Activated CD8-positive, alpha-beta memory T cell treated with anti-CD3 and anti-CD28 coated beads for 4 hours (primary cell): ENCODE measurements at places on chromosomes 6 and 20.

- DNase-seq = no peak
Measured at GRCh38 chr6:87066449-87067333, 28.2 kb downstream of the CGA start.

GRCh38 chr6:88177961-88178464 is 11.9 kb upstream of the CNR1 start:
- DNase-seq = no peak

DNA sequence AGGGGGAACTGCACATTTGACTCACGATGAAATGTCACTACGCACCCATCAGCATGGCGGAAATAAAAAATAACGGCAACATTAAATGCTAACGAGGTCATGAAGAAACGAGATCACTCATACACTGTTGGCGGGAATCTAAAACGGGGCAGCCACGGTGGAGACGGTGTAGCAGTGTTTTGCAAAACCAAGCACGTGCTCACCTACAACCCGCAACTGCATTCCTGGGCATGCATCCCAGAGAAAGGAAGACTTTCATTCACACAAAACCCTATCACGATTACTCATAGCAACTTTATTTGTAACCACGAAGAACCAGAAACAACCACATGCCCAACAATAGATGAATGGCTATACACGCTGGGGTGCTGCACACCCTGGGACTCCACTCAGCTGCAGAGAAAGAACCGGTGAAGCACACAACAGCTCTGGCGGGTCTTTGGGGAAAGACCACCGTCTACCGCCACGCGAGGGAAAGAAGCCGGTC is 77.0 kb downstream of the YTHDF1 start:
- no peak for DNase-seq

GRCh38 chr6:42093582-42094329 is 43.4 kb downstream of the TAF8 start:
- DNase-seq = no peak

GRCh38 chr6:81762606-81763005 is 10.1 kb upstream of the TENT5A start:
- no peak for DNase-seq

DNA sequence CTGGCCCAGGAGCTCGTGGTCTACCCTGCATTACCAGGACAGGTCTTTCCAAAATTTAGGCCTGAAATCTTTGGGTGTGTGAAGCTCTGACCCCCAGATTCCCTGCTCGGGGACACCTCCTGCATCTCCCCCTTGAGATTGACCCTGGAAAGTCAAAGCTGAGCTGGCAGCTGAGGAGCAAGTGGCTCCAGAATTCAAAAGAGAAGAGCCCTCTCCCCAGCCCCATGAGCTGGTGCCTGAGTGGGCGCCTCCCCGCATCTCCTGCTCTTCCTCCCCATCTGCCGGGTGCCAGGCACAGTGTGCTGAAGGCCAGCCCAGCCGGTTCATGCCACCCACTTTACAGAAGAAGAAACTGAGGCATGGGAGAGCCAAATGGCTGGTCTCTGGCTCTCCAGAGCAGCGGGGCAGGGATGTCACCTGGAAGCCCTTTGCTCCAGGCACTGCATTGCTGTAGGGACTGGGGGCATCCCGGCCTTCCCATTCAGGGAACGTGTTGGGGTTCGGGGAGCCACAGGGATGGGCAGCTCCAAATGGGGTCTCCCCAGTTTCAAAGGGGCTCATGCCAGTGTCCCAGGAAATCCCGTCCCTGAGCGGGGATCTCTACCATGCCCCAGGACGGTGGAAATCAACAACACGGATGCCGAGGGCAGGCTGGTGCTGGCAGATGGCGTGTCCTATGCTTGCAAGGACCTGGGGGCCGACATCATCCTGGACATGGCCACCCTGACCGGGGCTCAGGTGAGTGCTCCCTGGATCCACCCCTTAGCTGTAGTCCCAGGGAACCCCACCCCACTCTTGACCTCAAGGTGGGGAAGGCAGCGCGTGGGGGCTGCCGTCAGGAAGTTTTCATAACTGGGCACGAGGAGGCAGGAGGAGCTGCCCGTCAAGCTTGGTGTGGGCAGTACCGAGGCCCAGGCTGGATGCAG is 20.5 kb downstream of the NPEPL1 start:
- no peak for DNase-seq

DNA sequence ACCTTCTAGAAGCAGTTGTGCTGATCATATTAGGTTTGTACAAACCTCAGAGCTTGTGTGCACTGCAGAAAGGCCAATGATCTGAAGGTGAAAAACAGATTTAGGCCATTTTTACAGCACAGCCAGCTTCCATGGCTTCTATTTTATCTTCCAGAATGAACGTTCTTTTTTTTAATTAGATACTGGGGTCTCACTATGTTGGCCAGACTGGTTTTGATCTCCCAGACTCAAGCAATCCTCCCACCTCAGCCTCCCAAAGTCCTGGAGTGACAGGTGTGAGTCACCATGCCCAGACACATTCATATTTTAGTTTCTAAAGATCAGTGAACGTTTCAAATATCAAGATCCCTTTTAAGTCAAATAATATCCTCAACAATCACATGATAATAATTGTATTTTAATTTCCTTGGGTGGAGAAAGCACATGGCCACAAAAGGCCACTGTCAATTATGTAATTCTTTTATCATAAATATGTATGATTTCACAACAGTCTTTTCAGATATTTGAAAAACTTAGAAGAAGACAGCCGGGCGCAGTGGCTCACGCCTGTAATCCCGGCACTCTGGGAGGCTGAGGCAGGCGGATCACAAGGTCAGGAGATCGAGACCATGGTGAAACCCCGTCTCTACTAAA is 326.7 kb upstream of the JARID2 start:
- no peak for DNase-seq

DNA sequence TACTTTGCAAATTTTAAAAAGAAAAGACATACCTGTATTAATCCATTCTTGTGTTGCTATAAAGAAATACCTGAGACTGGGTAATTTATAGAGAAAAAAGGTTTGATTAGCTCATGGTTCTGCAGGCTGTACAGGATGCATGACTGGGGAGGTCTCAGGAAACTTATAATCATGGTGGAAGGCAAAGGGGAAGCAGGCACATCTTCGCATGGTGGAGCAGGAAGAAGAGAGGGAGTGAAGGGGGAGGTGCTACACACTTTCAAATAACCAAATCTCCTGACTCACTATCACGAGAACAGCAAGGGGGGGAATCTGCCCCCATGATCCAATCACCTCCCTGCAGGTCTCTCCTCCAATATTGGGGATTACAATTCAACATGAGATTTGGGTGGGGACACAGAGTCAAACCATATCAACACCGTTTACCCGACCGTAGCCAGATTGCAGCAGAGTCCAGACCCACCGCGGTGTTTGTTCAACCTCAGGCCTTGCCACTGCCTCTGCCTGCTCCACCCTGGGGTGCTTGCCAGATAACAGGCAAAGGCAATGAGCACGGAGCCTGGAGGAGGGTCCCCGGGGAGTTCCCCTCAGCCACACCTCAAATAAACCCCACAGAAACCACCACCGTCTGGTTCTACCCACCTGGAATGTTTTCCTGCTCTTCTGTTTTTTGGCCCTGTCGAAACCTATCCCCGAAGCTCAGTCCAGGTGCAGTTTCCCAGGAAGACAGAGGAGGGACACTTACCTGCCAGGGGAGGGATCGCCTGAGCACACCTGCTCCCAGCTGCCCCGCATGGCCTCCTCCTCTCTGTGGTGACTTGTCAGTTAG is 142.2 kb upstream of the AFDN start:
- no peak for DNase-seq
